ENCODE measurements at places on chromosomes 7 and 10.

DNA sequence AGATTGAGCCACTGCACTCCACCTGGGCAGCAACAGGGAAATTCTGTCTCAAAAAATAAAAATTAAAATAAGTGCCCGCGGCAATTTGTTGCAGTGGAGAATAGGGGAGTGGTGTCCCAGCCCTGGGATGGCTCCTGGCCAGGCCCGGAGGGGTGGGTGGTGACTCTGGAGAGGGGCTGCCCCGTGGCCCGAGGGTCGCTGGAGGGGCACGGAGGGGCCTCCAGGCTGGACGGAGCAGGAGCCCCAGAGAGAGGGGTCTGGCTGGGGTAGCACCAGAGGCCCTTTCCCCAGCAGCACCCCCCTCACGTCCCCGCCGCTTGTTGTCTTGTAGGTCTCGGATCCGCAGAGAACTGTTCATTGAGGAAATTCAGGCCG lies 38.6 kb upstream of the SH2B2 start:
- DNase-seq, result no peak

DNA sequence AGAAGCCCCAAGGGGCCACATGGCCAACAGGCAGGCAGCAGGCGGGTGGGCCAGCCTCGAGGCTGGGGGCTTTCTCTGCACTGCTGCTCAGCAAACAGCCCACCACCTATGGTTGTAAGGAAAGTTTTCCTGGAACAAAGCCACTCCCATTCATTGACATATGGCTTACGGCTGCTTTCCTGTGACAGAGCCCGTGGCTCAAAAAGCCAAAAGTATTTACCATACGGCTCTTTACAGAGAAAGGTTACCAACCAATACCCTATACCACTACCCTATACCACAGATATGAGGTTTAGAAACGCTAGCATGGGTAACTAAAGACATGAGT lies 152.7 kb downstream of the MAD1L1 start:
- no peak for DNase-seq

DNA sequence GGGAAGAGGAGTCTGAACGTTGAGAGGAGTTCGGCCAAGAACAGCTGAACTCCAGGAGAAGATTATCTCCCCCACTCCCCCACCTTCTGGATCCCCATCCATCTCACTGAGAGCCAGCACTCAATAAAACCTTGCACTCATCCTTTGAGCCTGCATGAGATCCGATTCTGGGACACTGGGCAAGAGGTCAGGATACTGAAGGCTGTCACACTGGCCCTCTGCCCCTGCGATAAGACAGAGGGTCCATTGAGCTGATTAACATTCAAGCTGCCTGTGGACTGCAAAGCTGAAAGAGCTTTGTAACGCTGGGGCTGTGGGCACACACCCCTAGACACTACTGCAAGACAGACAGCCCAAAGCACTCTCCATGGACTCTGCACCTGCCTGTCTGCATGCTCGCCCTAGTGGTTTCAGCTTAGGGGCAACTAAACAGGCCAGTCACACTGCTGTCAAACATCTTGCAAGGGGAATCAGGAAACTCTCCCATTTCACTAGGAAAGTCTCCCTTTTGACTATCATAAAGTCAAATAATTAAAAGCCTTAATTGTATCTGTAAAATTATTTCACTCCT lies 42.3 kb upstream of the CNTNAP2 start:
- no peak for DNase-seq

DNA sequence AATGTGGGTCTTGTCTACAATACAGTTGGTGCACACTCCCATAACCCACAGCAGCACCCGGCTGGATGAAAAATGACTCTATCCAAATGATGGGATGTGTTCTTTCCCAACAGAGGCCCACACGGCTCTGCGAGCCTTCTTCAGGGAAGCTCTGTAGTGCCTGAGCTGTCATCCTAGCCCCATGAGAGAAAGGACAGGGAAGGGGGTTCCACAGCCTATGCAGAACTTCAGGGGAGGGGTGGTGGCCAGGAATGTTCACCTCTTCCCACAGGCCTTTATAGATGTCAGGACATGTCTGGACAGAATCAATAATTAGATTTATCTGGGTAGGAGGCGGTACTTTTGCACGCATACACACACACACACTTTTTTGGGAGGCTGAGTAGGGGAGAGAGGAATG lies 109.0 kb downstream of the JCAD start:
- DNase-seq, result no peak

DNA sequence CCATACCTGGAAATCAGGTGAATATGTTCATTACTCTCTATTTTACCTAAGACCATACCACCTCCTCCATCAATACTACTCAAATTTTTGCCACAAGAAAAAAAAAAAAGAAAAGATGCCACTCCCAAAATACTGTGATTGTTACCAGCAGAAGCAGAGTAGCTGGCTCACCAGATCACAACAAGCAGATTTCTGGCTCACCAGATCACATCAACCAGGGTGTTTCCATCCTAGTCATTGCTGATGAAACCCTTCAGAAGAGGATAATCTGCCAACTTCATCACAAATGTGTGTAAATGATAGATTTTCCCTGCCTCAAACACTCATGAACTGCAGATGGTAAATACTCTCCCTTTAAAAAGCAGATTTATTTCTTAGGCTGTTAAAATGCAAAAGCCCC lies 109.7 kb upstream of the NAMPT start:
- DNase-seq, result no peak

DNA sequence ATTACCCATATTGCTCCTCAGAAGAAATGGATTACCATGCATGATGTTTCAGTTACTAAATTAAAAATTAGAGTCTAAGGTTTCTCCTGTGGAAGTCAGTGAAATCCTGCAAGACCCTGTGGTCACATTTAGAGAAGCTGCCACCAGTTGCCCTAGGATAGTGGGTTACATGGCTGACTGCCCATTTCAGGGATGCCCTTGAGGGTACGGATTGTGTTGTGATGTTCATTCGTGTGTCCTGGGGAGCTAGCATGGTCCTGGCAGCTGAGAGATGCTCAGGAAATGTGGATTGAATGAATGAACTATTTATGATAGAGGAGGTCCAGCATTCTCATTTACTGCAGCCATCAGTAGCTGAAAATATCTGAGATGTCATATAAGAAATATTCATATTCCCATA lies 55.1 kb downstream of the TMEM178B start:
- DNase-seq, result no peak

- no peak for DNase-seq
Observed at GRCh38 chr7:100477871-100478267, 1.1 kb downstream of the TSC22D4 start.

GRCh38 chr7:67406976-67407375 lies 410.3 kb downstream of the TYW1 start:
- no peak for DNase-seq

GRCh38 chr10:95451150-95451549 lies 110.0 kb downstream of the SORBS1 start:
- no peak for DNase-seq

- DNase-seq, result no peak
Observed at GRCh38 chr7:135282561-135283254, 49.1 kb downstream of the STRA8 start.

- peak; percentile 29 for DNase-seq
Observed at GRCh38 chr7:43648473-43649406, 65.8 kb downstream of the STK17A start.

DNA sequence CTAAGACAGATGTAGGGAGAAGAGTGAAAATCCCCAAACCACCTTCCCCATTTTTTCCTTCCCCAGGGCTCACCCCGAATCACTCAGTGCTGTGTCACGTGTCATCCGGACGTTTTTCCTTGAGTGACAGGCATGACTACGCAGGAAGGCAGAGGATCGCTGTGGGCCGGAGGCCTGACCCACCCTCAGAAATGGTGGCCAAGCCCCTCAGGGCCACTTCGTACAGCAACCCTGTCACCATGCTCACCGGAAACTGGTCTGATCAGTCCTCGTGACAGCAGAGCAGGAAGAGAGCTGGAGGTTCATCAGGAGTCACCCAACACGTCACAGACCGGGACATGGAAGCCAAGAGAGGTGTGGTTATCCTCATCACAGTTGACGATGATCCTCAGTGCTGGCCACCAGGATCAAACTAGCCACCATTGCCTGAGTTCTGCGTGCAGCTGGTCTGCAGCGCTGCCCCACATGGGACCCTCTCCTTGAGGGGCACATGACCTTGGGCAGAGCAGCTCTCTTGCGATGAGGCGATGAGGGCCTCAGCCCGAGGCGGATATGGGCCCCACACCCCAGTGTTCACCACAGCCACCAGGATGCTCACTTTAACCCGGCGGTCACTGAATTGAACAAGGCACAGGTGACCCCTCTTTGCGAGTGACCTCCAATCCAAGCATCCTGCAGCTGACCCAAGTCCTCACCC lies 99.3 kb upstream of the INSIG1 start:
- no peak for DNase-seq

DNA sequence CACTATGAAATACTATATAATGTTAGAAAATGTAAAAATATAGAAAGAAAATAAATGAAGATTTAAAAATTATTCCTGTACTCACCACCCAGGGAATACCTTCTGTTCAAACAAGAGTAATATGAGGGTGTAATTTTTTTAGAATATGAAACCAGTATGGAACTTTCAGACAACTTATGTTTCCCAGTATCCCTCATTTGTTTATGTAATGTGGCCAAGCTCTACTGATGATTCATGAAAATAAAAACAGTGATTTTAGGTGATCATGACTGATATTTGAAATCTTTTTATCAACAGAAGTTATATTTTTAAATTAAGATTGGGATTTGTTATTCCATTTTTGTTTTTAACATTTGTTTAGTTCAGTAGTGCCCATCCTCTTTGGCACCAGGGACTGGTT lies 18.8 kb downstream of the SLK start:
- no peak for DNase-seq

- DNase-seq, result no peak
Observed at GRCh38 chr7:24135003-24135817, 148.8 kb upstream of the NPY start.

DNA sequence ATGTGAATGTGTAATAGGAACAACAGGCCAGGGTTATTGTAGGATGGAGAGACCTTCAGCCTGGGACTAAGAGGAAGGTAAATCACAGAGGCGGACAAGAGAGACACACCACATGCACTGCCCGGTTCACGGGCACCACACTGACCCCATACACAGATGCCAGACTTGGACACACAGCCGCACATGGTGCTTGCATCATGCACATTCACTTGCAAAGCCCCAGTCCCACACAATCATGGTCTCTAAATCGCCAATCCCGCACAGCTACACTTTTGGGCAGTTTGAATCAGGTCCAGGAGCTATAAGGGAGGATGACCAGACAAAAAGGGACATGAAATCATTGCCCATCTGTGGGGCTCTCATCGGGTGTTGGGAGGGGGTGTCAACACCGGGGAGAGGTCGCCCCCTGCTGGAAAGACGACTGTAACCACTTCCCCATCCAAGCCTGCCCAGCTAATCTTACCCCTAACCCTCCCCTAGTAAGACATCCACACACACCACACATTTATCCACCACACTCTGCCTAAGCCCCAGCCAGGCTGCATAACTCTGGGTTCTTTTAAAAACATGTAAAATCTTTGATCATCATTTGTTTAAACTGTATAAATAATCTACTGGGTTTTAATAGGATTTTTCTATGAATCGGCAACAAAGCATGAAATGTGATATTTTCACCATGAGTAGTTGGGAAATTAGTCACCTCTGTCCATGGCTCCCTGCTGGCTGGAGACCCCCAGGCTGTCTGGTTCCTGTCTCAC lies 40.5 kb upstream of the SLF2 start:
- peak; percentile 27 for DNase-seq

DNA sequence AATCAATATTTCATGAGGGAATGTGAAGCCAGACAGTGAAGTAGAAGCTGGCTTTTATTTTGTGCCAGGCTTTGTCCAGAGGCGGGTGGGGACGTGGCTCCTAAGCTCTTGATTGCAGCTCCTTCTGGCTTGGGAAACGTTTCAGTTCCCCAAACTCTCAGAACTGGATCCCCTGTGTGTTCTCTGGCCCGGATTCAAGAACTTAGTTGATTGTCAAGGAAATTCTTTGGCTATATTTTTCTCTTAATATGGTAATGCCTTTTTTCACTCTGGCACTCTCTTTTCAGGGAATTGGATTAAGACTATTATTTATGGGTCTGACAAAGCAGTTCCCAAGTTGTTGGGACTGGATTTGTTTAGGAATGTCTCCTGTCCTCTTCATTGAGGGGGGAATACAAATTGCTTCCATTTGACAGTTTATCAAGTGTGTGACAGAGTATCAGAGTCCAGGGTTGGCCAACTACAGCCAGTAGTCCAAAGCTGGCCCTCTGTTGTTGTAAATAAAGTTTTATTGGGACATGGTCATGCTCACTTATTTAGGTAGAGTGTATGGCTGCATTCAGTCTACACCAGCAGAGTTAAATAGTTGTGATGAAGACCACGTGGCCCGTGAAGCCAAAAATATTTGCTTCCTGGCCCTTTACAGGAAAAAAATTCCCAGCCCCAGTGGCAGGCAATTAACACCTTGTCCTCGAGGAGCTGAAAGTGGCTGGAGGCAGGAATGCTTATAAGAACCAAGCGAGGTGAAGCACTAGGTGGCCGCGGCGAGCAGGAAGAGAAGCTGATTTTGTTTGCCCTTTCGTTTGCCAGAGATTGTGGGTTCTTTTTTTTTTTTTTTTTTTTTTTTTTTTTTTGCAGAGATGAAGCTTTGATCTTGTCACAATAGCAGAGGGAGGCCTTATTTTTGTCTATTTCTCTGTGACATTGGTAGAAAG lies 34.3 kb downstream of the HTRA1 start:
- DNase-seq, result no peak

DNA sequence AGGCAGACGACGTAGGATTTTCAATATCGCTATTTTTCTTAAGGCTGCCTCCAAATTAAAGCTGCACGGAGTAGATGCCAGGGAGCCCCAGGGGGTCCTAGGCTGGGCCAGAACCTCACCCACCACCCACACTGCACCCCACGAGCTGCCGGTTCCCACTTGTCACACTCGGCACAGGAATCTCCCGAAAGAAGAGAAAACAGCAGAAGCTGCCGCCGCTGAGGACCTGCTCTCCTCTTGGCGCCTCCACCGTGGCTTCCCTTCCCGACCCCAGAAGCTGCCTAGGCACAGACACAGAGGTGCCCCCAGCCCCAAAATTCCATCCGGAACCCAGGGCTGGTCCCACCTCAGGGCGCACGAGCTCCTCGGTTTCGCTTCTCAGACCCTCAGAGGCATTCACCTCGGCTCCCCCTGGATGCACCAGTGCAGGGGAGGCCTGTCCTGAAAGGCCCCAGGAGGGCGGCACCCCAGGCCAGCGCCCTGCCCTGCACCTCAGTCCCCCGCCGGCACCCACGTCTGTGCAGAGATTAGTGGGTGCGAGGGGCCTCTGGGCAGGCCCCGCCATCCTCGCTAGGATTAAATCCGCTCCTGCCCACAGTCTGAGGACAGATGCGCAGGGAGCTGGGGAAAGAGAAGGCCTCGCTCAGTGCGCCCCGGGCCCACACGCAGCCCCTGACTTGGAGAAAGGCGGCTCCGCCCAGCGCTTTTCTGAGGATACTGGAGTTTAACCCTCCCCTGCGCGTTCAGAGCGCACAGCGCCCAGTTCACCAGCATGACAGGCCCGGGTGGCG lies 99.2 kb downstream of the PTPRN2 start:
- no peak for DNase-seq

DNA sequence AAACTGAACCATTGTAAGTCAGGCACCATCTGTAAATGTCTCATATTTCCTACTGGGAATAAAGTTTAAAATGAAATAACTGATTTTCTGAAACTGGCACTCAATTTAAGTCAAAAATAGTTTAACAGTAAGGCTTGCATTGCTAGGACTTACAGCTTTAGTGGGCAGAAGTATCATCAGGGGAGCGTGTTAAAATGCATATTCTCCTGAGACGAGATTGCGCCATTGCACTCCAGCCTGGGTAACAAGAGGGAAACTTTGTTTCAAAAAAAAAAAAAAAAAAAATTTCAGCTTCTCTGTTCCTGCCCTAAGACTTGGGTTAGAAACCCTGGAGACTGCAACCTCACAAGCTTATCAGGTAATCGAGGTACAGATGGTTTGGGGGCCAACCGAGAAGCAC lies 65.4 kb downstream of the UBE3C start:
- no peak for DNase-seq
